ENCODE measurements at places on chromosomes 11 and 22. TPM values are rescaled to one million over a fixed set of nuclear protein-coding genes. Genes with fewer than 3 reads are reported as not detected.

The CARD18 gene
- total RNA-seq = not detected

DNA sequence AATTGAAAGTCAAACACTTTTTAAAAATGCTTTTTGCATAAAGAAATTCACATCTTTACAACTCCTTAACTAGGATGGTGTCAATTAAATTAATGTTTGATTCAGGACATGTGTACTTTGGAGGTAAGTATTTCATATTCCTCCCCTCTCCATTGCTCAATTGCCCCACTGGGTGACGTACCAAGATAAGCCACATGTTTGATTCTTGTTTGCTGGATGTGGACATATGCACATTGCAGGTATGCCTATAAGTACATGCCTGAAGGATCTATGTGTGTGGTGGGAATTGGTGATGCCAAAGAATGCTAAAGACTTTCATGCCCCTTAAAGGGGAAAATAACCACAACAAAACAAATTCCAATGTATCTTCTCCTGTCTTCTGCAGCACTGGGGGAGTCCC is 5.8 kb downstream of the CD44 start:
- DNase-seq = no peak

DNA sequence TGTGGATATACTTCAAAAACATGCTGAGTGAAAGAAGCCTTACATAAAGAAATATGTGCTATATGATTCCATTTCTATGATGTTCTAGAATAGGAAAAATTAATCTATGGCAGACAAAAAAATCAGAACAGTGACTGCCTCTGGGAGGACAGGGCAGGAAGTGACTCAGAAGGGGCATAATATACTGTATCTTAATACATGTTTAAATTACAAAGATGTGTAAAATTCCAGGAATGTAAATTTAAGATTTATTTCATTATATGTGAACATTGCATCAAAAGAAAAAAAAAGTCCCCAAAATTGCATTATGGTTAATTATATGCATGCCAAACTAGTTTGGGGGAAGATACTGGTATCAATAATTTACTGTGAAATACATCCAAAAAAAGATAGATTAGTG is 32.2 kb downstream of the SBF2 start:
- peak; percentile 8 for DNase-seq

The LRRN4CL gene
- 0.13 TPM for total RNA-seq
